Neural crest cell (in vitro differentiated cells): ENCODE measurements at places on chromosomes 6 and 20. TPM values are rescaled to one million over a fixed set of nuclear protein-coding genes. Genes with fewer than 3 reads are reported as not detected.

GRCh38 chr20:38303908-38304379 is at the start of gene BPI:
Gene BPI, plus strand, starts transcription at chr20:38304156. Its CDS starts 68 bp downstream, at chr20:38304224.
- H3K4me1 ChIP-seq = peaks cover 33% of the 10 kb centered on the region
- no peak within 1 kb of the TSS for H3K27ac ChIP-seq
- no peaks in the 10 kb centered on the region for H3K36me3 ChIP-seq
- DNase-seq = no peak
- H3K4me3 ChIP-seq = no peak within 1 kb of the TSS

Gene SYNDIG1
- total RNA-seq = 0.49 and 0.75 TPM in 2 replicates

DNA sequence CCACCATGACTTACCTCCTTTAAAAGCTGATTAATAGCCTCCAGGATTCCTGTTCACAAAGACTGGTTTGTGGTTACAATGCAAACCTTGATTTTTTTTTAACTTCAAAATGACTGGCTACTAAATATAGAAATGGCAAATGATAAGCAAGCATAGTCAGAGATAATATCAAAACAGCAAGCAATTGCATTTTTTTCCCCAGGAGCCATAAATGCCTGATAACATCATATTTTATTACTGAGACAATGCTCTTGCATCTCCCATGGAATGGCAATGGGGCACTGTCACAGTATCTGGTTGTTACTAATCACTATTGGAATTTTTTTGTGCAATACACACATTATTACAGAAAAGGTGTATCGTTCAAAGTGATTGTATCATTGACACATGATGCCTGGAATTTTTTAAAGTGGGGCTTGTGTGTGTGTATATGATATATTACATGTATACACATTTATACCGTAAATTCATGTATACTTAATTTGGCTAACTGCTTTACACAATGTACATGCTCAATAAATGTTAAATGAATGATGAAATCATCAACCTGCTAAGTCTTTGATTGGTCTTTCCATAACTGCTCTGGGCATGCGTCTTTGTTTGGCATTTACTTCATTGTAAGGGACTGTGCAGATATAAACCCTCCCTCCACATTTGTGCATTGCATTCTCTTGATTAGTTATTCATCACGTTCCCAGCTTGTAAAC is 980 bp upstream of the SALL4 start:
- peaks cover 38% of the 10 kb centered on the region for H3K4me1 ChIP-seq
- H3K27ac ChIP-seq = no peak overlapping the region
- H3K4me3 ChIP-seq = peak overlapping the region; percentile 99
- no peak for DNase-seq
- peaks cover 2% of the 10 kb centered on the region for H3K36me3 ChIP-seq
- H3K27me3 ChIP-seq = peaks cover 3% of the 10 kb centered on the region

DNA sequence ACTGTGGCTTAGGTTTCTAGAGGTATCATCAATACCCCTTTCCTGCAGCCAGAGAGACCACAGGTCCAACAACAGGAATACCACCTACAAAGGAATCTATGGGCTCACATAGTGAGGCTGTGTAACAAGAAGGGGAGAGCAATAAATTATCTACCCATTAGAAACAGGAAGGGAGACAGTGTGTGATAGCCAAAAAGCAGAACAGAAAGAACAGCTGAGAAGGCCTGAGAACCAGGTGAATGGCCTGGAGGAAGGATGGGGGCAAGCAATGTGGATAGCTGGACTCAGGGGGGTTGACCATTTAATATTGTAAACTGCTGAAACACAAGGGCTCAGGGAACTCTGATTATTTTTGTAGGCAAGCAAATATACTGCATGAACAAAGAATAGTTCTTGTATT is 628.2 kb downstream of the COL12A1 start:
- H3K27ac ChIP-seq = peak overlapping the region; percentile 89
- H3K4me3 ChIP-seq = no peak overlapping the region
- H3K4me1 ChIP-seq = peaks cover 38% of the 10 kb centered on the region
- no peaks in the 10 kb centered on the region for H3K36me3 ChIP-seq
- DNase-seq = no peak

GRCh38 chr6:32852844-32853540 is 512 bp downstream of the TAP1 start:
- H3K4me1 ChIP-seq = peaks cover 18% of the 10 kb centered on the region
- no peak for DNase-seq
- no peaks in the 10 kb centered on the region for H3K36me3 ChIP-seq

Gene COL9A3
- total RNA-seq = 3.8 and 4.6 TPM in 2 replicates

DNA sequence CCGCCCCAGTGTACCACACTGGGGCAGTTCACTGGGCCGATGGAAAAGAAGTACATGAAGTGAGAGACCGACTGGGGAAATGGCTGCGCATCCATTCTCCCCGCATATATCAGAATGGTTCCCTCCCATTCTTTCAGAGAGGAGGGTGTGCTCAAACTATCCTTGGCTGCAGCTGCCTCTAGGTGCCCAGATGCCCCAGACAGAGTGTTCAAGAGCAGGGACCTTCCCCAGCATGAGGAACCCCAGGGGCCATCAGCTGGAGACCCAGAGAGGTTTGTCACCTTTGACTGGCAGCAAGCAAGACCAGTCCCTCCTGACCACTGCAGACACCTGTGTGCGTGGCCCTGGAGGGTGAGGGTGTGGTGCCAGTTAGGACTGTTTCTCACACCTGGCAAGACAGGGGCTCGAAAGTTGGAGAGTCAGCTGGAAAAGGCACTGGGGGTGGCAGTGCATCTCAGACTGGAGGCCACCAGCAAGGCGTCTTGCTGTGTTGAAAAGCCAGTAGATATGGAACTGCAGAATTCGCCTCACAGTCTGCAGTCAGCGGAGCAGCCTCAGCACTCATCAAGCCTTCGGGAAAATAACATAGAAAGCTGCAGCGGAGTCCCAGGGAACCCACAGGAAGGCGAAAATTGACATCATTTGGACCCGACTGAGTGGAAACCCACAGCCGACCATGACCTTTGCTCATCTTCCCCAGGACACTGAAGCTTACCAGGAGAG is 76.7 kb downstream of the GPR6 start:
- peaks cover 6% of the 10 kb centered on the region for H3K4me1 ChIP-seq
- DNase-seq = no peak
- H3K36me3 ChIP-seq = no peaks in the 10 kb centered on the region
- no peak overlapping the region for H3K27ac ChIP-seq

Gene CCN5
- not detected in 2 replicates for total RNA-seq

DNA sequence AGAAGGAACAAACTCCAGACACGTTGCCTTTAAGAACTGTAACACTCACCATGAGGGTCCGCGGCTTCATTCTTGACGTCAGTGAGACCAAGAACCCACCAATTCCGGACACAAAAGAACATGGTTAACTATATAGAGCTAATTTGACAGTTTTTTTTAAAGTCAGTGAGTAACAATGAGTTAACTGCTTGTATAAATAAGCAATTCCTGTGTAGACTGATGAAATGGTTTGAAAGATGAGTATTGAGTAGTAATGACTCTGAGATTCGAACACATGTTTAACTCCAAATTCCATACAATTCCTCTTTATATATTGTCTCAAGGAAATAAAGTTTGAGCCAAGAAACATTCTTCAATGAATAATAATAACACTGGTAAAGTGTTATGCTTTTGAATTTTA is 478.0 kb downstream of the MMUT start:
- H3K27ac ChIP-seq = no peak overlapping the region
- no peak overlapping the region for H3K4me3 ChIP-seq
- no peaks in the 10 kb centered on the region for H3K36me3 ChIP-seq
- DNase-seq = no peak

- peak; percentile 86 for DNase-seq
- peaks cover 4% of the 10 kb centered on the region for H3K4me1 ChIP-seq
- H3K4me3 ChIP-seq = no peak overlapping the region
- no peaks in the 10 kb centered on the region for H3K27me3 ChIP-seq
- H3K36me3 ChIP-seq = no peaks in the 10 kb centered on the region
These were observed 201.0 kb downstream of the UST start for GRCh38 chr6:148947621-148948444.

Gene PLCB4
- total RNA-seq = 51.4 and 53.3 TPM in 2 replicates

- peak; percentile 98 for DNase-seq
- H3K4me3 ChIP-seq = peak within 1 kb of the TSS; percentile 95
- peak within 1 kb of the TSS; percentile 91 for H3K27ac ChIP-seq
- H3K4me1 ChIP-seq = peaks cover 20% of the 10 kb centered on the region
- H3K36me3 ChIP-seq = peaks cover 2% of the 10 kb centered on the region
These were observed at the start of gene ZSWIM1 for GRCh38 chr20:45880988-45881788. Gene ZSWIM1, plus strand, starts transcription at chr20:45881227. Its CDS starts 1,366 bp downstream, at chr20:45882593.

DNA sequence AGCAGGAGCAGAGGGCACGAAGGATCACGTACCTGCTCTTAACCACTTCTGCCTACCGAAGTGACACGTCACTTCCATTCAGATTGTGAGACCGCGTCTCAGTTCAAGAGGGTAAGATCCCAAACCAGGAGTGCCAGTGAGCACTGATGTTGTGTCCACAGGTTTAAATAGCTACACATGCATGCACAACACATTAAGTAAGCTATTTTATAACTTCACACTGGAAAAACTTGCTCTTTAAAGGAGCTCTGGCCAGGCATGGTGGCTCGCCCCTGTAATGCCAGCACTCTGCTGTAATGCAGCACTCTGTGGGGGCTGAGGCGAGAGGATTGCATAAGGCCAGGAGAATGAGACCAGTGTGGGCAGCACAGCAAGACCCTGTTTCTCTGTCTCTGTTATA is 21.1 kb downstream of the ABHD12 start:
- peaks cover 15% of the 10 kb centered on the region for H3K4me1 ChIP-seq
- no peak for DNase-seq
- H3K4me3 ChIP-seq = no peak overlapping the region
- H3K27ac ChIP-seq = peak overlapping the region; percentile 43

DNA sequence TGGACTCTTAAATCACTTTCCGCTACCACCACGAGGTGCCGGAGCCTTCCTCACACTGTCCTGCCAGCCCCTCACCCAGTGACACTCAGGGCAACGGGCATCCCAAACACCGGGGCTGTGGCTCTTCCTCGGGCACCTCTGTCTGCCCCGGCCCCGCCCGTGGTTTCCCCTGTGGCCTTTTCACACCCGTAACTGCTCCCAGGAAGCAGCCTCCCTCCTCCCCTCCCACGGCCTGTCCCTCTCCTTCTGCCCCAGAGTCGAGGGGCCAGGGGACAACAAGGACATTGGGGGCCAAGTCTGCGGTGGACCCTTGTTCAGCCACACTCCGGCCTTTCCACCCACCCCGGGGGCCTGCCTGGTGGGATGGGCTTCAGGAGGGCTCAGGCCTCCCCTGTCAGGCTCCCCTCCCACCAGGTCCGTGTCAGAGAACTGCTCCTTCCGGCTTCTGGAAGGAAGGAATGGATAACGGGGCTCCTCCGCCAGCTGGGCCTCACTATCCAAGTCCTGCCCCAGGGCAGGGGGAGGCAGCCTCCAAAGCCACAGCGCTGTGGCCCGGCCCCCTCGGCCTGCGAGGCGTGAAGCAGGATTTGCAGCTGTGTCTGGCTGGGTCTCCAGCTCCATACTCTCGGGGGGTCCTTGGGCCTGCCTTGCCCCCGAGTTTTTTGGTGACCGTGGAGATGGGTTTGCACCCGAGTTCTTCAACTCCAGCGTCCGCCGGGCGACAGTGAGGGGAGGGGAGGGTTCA is 54.7 kb upstream of the CHRNA4 start:
- H3K27me3 ChIP-seq = no peaks in the 10 kb centered on the region
- no peak for DNase-seq
- peaks cover 13% of the 10 kb centered on the region for H3K4me1 ChIP-seq
- H3K36me3 ChIP-seq = no peaks in the 10 kb centered on the region
- no peak overlapping the region for H3K4me3 ChIP-seq

GRCh38 chr6:3795836-3796718 is 44.6 kb upstream of the PXDC1 start:
- peak overlapping the region; percentile 93 for H3K27ac ChIP-seq
- DNase-seq = no peak
- no peaks in the 10 kb centered on the region for H3K27me3 ChIP-seq
- H3K4me3 ChIP-seq = peak overlapping the region; percentile 13

- H3K36me3 ChIP-seq = no peaks in the 10 kb centered on the region
- DNase-seq = no peak
- H3K4me3 ChIP-seq = no peak overlapping the region
- H3K4me1 ChIP-seq = no peaks in the 10 kb centered on the region
These were observed 240.7 kb downstream of the RNGTT start for GRCh38 chr6:88722686-88723085.

Gene TFAP2D
- not detected in 2 replicates for total RNA-seq

DNA sequence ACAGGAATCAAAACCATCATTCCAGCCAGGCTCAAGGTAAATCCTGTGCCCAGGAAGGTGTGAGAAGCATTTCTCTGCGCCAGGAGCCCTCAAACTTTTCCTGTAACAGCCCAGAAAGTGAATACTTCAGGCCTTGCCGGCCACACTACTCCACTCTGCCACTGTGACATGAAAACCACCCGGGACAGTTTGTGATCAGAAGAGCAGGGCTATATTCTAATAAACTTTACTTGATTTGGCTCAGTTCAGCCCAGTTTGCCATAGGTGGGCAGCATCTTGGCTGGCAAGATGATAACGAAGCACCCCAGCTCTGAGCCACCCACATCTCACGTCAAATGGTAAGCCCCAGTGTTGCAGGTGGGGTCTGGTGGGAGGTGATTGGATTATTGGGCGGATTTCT is 249.4 kb downstream of the DLL1 start:
- H3K4me1 ChIP-seq = peaks cover 30% of the 10 kb centered on the region
- no peak for DNase-seq
- no peak overlapping the region for H3K27ac ChIP-seq
- no peaks in the 10 kb centered on the region for H3K36me3 ChIP-seq
- H3K27me3 ChIP-seq = peaks cover 15% of the 10 kb centered on the region

Gene GPR63
- 6.0 and 6.9 TPM in 2 replicates for total RNA-seq

- H3K4me3 ChIP-seq = no peak overlapping the region
- no peak for DNase-seq
- no peaks in the 10 kb centered on the region for H3K36me3 ChIP-seq
- H3K27me3 ChIP-seq = no peaks in the 10 kb centered on the region
- peaks cover 7% of the 10 kb centered on the region for H3K4me1 ChIP-seq
These were observed 159.9 kb upstream of the TOP1 start for GRCh38 chr20:40868551-40869217.

Gene ABRACL
- 66.8 and 66.9 TPM in 2 replicates for total RNA-seq

DNA sequence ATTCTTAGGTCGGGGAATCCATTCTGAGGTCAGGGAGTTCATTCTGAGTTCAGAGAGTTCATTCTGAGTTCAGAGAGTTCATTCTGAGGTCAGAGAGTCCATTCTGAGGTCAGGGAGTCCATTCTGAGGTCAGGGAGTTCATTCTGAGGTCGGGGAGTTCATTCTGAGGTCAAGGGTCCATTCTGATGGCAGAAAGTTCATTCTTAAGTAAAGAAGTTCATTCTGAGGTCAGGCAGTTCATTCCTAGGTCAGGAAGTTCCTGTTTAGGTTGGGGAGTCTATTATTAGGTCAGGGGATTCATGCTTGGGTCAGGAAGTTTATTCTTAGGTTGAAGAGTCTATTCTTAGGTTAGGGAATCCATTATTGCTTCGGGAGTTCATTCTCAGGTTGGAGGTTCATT is 16.5 kb upstream of the NXT1 start:
- H3K4me1 ChIP-seq = peaks cover 4% of the 10 kb centered on the region
- DNase-seq = no peak
- no peaks in the 10 kb centered on the region for H3K27me3 ChIP-seq
- no peak overlapping the region for H3K4me3 ChIP-seq
- no peaks in the 10 kb centered on the region for H3K36me3 ChIP-seq

Gene FAM184A
- 7.6 and 7.8 TPM in 2 replicates for total RNA-seq
